ENCODE measurements at places on chromosomes 3 and 15. TPM values are rescaled to one million over a fixed set of nuclear protein-coding genes. Genes with fewer than 3 reads are reported as not detected.

DNA sequence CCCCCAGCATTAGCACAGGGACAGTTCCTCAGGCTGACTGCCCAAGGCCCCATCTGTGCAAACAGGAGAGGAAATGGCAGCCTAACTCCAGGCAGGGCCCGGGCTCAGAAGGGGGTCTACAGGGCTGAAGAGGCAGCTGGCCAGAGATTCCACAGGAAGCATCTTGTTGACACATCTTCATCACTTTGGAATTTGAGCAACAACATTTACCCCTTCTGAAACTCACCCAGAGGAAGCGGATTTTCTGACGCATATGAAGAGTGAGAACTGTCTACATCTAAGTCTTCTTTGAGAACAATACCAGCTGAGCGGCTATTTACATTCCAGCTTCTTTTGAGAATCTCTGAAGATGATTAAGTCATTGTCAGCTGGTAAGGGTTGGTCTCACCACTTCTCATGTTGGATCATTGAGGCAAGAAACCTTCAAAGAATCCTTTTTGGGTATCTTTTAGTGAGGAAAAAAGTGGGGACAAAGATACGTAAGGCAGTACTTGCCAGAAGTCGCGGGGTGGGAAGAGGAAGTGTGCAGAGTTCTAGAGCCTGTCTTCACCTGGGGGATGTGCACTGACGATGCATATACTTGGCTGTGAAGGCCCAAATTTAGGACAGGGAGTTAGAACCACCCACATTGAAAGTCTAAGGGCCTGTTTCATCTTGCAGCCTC lies 25.4 kb upstream of the SRP14 start:
- peak; percentile 64 for DNase-seq

FBXO22 gene
- 34.4 TPM for total RNA-seq

GRCh38 chr15:98835876-98836275 lies 171.7 kb downstream of the PGPEP1L start:
- no peak for DNase-seq

GRCh38 chr3:150673966-150674365 lies 29.8 kb downstream of the ERICH6 start:
- no peak for DNase-seq

TEX55 gene
- total RNA-seq = not detected

DNA sequence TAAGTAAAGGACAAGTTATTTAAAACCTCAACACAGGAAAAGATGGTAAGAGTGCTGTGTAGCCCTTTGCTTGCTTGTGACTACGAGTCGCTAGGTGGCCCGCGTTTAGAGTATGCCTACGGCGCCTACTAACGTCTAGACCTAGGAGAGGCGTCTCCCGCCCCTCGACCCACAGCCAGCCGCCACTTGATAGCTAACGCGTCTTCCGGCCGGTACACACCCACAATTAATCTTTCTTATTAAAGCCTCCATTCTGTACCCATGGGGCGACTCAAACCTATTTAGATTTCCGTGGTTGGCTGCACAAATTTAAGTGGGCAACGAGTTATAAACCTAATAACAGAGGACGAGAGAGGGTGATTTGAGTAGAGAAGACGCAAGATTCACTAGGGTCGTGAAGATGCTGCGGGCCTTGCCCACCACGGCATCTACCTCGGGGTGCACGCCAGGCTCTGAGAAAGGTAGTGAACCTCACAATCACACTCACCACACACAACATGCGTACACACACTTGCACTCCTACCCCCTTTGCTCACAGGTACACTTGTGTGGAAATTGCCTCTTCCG lies 12.0 kb downstream of the SOX2 start:
- no peak for DNase-seq

DNA sequence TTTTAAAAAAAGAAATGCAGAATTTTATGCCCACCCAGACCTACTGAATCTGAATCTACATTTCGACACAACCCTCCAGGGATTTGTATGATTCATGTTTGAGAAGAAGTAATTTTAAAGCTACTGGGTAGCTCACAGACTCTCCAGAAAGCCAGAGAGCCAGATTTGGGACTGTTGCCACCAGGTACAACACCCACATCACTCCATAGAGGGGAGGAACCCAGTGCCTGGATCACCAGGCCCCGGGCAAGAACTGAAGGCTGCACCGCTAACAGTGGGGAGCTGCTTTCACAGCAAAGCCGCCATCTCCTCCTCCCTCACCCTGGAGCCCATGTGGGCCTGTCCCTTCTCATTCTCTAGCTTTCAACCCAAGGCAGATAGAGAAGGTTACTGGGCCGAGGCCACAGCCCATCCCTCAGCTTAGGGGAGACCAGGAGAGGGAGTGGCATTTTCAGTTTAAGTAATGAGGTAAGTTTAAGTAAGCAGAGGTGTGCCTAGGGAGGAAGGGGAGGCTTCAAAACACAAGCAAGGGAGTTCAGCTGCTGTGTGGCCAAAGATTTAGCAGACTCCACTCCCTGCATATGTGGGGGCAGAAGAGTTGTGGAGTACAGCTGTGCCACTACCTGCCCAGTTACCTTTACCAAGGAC lies 109.8 kb downstream of the IL12A start:
- no peak for DNase-seq

- peak; percentile 69 for DNase-seq
Observed at GRCh38 chr3:171967137-171967783, 72.1 kb upstream of the FNDC3B start.

CHRNA5 gene
- total RNA-seq = 2.0 TPM

- no peak for DNase-seq
Observed at GRCh38 chr15:28106294-28107110, 7.4 kb upstream of the OCA2 start.

GRCh38 chr3:119955972-119956371 lies 138.3 kb downstream of the GSK3B start:
- DNase-seq = no peak

HIGD2B gene
- not detected for total RNA-seq

DHFR2 gene
- total RNA-seq = 3.9 TPM

All from myocyte (in vitro differentiated cells).